ENCODE measurements at places on chromosomes 2 and 18.

DNA sequence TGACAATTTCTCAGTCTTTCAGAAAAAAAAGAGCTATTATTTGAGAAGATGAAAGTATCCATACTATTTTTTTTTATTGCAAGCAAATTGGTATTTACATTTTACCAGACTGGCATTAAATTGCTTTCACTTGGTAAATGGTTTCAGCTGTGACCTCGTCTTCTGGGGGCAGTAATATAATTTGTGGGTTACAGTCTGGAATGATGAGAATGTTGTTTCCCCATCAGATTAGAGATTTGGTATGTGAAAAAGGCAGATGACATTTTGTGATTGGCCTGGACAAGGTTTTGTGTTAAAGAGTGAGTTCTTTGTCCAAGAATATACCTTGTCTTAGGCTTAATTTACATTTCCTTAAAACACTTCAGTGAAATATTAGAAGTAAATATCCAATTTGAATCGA lies 390.1 kb upstream of the ST6GAL2 start:
- no peak for DNase-seq

DNA sequence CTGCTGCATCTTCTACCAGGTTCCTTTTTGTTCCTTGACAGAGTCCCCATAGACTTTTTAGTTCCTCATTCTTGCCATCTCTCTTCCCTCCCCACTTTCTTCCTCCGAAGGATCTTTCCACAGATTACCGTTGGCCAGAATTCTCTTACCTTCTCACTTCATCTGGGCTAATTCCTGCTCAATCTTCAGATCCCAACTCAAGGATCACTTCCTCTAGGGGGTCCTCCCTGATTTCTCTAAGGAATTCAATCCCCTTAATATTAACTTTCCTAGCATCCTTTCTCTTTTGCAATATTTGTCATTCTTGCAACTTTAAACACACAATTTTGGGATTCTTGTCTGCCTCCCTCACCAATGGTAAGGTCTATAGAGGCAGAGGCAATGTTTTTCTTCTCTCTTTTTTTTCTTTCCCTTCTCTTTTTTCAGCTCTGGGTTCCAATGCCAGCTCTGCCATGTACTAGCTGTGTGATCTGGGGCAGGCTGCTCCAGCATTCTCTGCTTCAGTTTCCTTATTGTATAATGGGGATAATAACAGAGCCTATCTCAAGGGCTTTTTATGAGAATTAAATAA lies 5.4 kb upstream of the KCNE4 start:
- no peak for DNase-seq

DNA sequence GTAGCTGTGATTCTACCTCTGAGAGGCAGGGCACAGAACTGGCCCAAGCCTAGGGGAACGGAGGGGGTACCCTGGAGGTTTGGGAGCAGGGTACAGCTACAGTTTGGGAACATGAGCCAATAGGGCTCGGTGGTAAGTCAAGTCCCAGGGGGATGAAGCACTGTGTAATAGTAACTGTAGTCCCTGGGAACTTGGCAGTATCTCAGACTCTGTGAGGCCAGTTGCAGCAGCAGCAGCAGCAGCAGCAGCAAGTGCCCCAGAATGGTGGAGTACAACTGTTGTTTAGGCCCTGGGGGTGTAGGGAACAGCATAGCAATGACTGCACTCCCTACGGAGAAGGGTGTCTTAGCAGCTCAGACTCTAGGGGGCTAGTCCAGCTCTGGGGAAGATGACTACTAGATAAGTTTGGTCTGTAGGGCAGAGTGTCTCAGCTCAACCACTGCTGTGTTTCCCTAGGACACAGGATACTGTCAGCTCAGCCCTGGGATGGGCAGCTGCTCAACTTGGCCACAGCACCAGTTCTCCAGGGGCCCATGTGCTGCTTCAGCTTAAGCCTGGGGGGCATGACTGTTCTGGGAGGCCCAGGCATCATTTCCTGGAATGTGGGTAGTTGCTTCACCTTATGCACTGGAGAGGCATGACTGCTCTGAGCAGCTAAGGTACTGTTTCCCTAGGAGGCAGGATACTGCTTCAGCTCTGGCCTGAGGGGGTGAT lies 20.5 kb downstream of the CARF start:
- DNase-seq: no peak

- DNase-seq: peak; percentile 37
These were observed 142.6 kb downstream of the INHBB start for GRCh38 chr2:120488531-120488930.

GRCh38 chr18:58235001-58235436 lies 191.0 kb downstream of the NEDD4L start:
- no peak for DNase-seq

GRCh38 chr2:200258881-200259576 lies 47.5 kb upstream of the SPATS2L start:
- DNase-seq: no peak

- no peak for DNase-seq
These were observed 36.1 kb upstream of the MYO3B start for GRCh38 chr2:170141865-170142264.

GRCh38 chr2:181362561-181362960 lies 94.6 kb upstream of the ITGA4 start:
- no peak for DNase-seq

DNA sequence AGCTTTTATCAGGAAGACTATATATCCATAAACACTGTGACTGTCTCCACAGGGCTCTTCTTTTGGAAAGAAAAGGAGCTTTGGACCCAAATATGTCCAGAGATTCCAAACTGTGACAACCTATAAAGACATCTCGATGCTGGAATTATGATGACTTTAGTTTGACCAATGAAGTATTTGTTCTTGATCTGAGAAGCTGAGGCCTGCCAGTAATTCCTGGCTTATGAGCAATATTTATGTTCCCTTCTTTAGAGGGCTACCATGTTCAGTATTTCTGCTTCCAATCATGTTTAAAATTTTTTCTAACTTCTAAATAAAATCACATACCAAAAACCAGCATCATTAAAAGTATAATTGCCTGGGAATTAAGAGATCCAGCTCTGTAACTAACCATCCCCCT lies 41.1 kb downstream of the FEZ2 start:
- DNase-seq: no peak

DNA sequence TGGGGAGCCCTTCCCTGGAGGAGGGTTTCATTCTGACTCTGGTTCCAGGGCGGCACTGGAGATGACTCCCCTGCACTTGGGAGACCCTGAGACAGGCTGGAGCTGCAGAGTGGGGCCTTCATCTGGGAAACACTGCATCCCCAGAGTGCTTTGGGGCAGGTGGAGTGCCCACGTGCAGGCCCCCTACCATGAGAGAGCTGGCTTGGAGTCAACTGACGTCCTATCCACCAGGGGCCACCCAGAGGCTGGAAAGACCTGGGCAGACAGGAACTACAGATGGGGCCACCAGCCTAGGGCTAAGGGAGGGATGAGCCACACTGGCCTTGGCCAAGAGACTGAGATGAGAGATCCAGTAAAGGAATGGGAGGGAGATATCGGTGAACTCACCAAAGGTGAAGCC lies 153.8 kb downstream of the ASB1 start:
- DNase-seq: no peak

- DNase-seq: no peak
These were observed 96.3 kb downstream of the EVA1A start for GRCh38 chr2:75464348-75464946.

DNA sequence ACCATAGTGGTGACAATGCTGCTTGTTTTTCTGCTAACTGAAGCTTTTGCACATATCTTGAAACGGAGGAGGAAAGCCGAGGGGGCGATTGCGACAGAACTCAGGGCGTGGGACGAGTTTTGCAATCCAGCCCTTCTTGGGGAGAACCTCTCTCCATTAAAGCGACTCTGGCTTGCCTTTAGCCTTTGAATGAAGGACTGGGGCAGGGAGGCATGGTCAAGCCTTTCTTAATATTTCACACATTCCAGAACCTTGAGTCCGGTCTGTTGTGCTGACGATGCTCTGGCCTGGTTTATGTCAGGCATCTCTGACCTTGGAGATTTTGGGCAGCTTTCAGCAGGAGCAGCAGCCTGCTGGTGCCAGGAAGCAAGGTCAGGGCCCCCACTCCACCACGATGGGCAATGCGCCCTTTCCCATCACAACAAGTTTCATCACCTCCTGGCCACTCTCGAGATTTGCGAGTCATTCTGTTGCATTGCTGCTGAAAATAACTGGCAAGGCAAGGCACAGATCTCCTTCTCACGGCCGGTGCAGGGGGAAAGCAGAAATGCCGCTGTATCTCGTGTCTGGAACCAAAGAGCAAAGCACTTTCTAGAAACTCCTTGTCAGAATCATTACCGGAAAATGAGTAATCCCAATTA lies 10.8 kb downstream of the EMILIN2 start:
- DNase-seq: peak; percentile 90

DNA sequence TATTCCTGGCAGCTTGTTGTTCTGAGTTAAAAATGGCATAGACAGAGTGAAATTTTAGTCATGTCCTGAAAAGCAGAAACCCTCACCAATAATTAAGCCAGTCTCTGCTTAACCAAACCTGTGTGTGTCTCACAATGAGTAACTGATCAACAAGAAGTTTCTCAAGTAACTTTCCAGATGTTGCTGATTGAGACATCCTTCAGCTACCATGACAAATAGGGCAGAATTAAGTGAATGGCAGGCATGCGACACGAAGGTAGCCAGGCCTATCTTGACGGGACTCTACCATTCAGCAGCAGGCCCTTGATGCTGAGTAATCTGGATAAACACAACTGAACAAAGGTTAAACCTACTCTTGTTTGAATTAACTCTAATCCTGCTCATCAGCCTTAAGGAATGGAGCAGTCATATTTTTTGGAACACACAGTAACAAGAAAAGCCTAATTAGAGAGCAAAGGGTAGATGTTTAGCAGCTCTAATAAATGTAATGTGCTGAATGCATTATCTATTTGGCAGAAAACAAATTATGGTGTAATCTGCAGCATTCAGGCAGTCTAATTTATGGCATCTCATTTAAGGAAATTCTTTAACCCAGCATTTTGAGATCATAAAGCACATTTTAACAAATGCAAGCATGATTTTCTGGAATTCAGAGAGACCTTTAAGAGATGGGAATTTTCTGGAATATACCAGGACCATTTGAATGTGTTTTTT lies 159.5 kb upstream of the EPHA4 start:
- no peak for DNase-seq

DNA sequence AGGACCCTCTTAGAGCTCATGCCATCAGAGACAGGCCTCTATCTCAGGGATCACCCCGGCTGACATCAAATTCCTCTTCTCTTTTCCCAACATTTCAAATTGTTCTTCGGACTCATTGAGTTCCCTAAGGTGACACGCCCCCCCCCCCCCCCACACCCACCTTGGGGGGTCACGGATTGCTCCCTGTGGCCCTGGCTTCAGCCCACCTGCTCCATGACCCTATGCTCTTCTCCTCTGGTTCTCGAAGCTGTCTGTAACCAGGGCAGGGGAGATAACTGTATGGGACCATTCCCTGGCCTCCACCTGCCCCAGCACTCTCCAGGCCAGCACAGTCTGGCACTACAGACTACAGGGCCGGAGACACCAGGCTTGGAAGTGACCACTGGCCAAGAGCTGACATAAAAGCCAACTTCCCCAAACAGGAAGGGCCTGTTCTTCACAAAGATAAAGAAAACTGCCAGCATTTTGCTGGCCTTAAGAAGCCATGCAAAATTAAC lies 7.1 kb downstream of the MTERF4 start:
- no peak for DNase-seq

DNA sequence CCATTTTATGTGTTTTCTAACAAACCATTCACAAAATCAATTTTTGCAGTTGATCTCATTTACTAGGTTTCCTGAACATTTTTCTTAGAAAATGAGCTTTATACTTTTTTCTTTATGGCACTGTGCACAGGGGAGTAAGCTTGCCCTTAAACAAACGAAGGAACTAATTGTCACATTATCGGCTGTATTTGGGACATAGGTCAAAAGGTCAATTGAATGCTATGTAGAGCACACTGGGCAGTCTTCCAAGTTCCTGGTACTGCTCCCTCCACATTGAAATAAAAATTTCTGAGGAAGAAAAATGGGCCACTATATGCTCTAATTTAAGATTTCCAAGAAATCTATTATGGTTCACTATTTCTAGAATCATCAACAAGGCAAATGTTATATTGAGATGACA lies 93.6 kb upstream of the TMEFF2 start:
- no peak for DNase-seq

- DNase-seq: no peak
These were observed 45.1 kb downstream of the DPYSL5 start for GRCh38 chr2:26892922-26893524.

GRCh38 chr2:165573534-165574461 lies 104.3 kb downstream of the CSRNP3 start:
- DNase-seq: no peak
